ENCODE measurements at places on chromosomes 3 and 15.

GRCh38 chr3:113157408-113158030, 53.8 kb upstream of the BOC start:
- no peak for DNase-seq

DNA sequence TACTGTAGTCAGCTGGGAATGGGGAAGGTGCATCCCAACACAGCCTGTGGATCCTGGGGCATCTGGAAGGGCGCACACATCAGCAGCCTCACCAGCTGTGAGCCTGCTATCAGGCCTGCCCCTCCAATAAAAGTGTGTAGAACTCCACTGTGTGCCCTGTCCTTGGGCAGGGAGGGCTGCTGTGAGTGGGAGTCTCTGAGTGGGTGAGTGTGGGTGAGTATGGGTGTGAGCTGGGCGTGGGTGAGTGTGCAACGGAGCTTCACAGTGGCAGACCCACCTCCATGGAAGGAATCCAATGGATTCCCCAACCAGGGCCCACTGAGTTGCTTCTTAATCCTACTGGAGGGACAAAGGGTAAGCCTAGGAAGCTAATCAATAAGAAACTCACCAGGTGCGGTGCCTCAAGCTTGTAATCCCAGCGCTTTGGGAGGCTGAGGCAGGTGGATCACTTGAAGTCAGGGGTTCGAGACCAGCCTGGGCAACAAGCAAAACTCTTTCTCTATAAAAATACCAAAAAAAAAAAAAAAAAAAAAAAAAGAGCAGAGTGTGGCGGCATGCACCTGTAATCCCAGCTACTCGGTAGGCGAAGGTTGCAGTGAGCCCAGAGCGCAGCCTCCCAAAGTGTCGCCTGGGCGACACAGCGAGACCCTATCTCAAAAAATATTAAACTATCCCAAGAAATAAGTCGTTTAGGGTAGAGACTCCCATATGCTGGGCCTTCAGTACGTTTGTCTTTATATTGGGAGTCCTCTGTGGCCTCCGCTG, 555 bp upstream of the RCCD1 start:
- no peak for DNase-seq

- no peak for DNase-seq
These were observed 80.6 kb downstream of the RBPMS2 start for GRCh38 chr15:64694816-64695215.

DNA sequence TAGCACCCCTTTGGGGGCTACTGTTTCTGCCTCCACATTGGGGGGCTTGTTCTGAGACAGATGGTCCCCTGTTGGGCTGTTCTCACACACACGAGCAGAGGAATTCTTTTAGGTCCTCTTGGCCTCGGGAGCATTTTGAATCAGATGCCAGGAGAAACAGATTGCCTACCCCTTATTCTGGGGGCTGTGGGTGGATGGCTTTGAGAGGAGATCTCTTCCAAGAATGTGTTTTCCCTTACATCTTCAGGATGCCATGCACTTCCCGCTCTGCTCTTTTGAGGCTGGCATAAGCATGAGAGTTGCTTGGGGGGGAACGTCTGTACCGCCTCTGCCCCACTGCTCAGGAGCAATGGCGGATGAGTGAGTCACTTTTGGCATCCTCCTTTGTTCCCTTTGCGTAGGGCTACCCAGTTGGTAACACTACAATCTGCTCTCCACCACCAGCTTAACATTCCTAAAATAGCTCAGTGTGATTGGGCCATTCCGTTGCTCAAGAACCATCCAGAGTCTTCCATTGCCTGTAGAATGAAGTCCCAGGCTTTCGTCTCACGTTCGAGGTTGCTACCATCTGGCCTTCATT, 154.4 kb downstream of the RPLP1 start:
- no peak for DNase-seq

DNA sequence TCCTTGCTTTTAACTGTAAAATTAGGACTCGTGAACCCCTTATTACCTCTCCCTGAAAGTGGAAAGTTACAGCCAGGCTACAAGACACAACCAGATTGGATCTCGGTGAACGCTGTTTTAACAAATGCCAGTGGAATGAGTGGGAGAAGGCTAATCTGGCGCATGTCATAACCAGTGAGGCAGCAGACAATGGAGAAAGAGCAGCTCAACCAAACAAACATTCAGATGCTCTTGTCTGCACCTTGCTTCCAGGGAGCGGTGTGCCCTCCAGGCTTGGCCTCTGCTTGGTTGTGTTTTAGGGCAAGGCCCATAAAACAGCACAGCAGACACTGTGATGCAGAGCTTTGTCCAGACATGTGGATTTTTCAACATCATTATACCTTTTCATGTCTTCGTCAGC, 45.9 kb upstream of the ATP1B3 start:
- no peak for DNase-seq
